ENCODE measurements at places on chromosomes 6 and 20. TPM values are rescaled to one million over a fixed set of nuclear protein-coding genes. Genes with fewer than 3 reads are reported as not detected.

DNA sequence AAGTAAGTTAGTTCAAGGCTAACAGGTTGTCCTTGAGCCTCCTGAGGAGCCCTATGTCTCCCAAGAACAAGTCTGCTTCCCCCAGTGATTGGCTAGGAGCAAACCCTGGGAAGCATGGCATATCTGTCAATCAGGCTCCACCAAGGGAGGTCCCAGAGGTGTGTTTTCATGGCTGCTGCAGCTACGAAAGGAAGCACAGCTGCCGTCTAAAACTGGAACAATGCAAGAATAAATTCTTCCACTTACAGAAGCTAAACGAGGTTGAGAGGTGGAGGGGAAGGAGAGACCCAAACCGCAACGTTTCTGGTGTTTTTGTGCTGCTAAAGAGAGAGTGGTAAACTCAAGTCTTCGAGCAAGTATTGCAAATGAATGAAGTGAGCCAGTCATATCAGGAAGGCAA, 4.9 kb upstream of the PTGIS start:
- DNase-seq, result no peak

GRCh38 chr6:149923327-149923986, 536 bp upstream of the RAET1G start:
- no peak for DNase-seq

DNA sequence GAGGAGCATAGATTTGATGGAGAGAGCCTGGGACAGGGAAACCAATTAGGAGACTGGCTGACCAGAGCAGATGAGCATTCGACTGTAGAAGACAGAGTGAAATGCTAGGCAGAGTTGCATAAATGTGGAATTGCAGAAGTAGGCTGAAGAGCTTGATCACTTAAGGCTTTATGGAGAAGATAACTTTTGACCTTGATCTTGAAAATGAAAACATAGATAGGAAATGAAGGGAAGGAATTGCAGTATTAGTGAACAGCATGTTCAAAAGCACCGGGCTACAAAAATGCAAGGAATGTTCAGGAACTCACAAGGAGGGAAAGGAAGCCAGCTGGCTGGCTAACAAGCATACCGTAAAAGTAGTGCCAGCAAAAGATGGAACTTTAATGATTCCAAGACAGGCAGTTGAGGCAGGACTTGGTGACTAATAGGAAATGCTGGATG, 20.5 kb upstream of the LTV1 start:
- DNase-seq, result no peak

GRCh38 chr20:60148885-60149284, 190.7 kb downstream of the CDH26 start:
- DNase-seq, result no peak

- DNase-seq, result no peak
Observed at GRCh38 chr6:64984948-64985347, 722.1 kb downstream of the EYS start.

DNA sequence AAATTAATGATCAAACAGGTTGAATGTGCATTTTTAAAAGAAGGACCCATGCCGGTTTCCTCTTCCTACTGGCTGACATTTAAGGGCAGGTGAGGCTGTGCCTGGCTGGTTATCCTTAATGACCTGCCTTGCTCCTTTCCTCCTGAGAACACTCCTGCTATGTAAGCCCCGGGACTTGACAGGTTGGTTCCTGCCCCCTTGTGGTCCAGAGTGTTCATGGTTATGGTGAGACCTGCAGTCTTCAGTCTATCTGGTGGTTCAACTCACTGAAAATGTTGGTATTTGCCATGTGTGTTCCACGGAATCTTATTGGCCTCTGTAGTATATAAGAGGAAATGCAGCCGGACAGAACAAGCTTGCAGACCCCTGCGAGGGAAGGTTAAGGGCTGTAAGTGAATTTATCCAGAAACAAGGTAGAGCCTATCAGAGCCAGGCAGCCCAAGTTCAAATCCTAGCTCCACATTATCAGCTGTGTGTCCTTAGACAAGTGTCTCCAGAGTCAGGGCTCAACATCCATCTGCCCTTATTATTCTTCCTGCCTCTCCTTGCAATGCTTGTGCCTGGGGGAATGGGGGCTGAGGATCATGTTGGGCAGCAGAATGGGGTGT, 5.2 kb upstream of the BPIFA3 start:
- DNase-seq, result no peak

GRCh38 chr20:53623454-53624211, 30.0 kb upstream of the ZNF217 start:
- DNase-seq, result peak; percentile 64

DNA sequence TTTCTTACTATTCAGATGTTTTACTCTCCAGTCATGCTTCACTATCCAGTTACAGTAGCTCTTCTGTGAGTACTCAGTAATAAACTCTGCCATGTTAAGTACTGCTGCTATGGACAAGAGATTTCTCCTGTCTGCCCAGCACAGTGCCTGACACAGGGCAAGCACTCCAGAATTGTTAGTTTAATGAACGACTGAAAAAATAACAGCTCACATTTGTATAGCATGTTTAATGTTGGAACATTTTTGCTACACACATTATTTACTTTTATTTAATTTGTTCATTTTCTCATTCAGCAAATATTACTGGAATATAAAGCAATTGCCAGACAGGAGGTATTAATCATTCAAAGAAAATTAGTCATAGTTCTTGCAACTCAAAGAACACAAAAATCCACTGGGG, 142.6 kb upstream of the HMGN3 start:
- DNase-seq, result no peak

DNA sequence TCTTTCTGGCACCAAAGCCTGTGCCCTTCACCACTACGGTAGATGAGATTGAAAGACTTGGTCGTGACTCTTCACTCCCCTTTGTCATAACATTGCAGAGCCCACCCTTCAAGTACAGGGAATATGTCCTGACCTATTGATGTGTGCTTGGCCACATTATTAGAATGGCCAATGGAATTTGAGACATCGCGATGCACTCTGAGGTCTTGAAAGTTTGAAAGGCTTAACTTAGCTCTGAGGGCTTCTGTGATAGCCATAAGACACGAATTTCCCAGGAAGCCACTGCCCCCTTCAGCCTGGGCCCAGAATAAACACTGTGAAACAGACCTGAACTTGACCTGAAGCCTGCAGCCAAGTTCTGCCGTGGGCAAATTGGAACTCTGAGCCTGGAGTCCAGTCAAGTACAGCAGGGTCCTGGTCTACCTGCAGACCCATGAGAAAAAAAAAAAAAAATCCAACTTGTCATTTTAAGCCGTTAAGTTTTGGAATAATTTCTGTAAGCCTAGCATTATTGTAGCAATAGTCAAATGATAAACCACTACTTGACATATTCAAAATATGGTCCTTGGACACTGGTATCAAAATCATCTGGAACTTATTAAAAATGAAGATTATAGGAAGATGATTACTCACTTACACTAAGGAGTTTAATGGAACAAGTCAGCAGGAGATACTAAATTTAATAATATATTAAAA, 36.9 kb upstream of the TRAF3IP2 start:
- DNase-seq, result no peak

- DNase-seq, result no peak
Observed at GRCh38 chr20:7308163-7308562, 540.7 kb downstream of the BMP2 start.

Gene VWA7
- total RNA-seq, result 0.42 TPM

DNA sequence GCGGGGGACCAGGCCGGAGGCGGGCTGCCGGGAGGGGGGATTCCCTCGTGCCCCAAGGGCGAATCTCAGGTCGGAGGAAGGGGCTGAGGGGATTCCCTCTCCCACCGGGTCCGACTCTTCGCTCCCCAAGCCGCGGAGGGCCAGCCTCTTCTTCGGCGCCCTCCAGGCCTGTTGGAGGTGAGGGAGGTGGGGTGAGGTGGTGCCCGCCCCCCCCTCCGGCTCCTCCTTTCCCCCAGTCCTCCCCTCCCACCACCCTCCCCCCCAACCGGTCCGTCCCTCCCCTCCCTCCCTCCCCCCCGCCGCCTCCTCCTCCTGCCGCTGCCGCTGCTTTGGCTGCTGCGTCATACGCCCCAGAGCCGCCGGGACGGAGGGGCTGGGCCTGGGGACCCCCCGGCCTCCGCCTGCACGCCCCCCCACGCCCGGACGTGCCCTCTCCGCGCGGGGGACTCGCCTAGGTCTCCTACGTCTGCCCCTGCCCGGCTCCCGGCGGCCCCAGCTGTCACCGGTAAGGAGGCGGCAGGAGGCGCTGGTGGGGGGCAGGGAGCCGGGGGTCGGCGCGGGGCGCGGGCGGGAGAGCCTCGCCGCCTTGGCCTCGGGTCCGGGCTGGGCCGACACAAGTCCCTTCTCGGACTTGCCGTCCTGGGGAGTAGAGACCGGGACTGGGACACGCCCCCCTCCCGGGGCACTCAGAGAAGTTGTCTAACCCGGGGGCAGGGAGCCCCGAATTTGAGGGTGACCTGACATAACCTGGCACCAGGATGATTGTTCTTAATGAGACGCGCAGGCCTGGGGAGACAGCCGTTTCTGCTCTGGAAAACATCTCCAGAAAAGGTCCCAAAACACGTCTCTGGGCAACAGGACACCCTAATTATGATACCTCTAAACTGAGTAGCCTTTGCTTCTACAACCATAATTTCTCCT, at the start of gene PHF1:
TSS of gene PHF1 (plus strand) at position 304 of the 921 bp plus-strand sequence. CDS start 1,250 bp downstream, outside the sequence.
- no peak for DNase-seq

DNA sequence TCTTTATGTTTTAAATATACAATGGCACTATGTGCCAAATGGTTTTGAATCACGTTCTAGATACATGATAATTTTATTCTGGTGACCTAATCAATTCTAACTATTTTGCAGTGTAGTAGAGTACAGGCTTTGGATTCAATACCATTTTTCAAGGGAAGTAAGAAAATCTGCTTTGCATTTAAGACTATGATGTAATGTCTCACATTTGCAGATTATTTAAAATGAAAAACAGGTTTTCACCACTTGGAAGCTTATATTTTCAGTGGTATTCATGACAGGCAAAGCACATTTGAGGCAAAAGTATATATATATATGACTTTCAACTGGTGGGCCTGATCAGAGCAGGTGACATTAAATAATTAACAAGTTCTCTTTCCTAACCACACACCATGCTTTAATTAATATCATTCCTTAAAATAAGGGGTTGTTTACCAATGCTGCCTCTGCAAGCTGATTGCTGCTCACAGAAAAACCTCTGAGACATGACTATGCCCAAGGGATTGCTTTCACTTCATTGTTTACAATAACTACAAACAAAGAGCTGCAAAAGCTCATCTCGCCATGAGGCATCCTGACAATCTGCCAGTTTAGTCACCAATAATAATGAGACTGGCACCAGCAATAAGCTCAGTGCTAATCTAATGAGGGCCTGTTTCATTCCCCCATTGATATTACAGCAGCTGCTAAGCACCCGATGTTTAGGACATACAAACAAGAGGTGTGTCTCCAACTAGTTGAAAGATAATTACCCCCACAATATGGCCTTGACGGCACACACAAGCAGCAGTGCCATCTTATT, 1176.0 kb upstream of the GJE1 start:
- DNase-seq, result no peak

- no peak for DNase-seq
Observed at GRCh38 chr6:52400313-52401041, 19.7 kb upstream of the EFHC1 start.

- DNase-seq, result no peak
Observed at GRCh38 chr6:149271348-149272340, 45.9 kb upstream of the TAB2 start.

- no peak for DNase-seq
Observed at GRCh38 chr6:135086414-135086764, 31.8 kb upstream of the HBS1L start.

DNA sequence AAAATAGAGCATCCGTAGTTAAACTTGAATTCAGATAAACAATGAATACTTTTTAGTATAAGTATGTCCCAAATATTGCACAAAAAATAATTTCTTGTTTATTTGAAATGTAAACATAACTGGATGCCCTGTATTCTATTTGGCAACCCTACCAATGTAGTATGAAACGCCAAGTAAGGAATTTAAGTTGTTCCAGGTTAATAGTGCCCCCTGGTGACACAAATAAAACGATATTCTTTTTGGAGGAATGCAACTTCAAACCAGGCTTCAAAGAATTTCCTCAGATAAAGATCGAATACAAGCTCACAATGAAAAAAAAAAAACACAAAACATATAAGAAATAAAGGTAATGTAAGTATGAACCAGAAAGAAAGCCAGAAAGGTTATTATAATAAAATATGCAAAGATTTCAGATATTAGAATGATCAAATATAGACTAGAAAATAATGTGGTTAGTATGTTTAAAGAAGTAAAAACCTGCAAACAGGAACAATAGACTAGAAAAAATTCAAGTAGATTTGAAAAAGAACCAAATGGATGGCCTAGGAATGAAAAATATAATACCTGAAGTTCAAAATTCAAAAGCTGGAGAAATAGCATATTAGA, 18.4 kb upstream of the AKAP7 start:
- no peak for DNase-seq

- no peak for DNase-seq
Observed at GRCh38 chr6:288866-289265, 3.4 kb upstream of the DUSP22 start.

- DNase-seq, result no peak
Observed at GRCh38 chr6:102619585-102619984, 1226.1 kb downstream of the GRIK2 start.

Gene PFDN4
- 102 TPM for total RNA-seq

Gene GSTA3
- total RNA-seq, result not detected

DNA sequence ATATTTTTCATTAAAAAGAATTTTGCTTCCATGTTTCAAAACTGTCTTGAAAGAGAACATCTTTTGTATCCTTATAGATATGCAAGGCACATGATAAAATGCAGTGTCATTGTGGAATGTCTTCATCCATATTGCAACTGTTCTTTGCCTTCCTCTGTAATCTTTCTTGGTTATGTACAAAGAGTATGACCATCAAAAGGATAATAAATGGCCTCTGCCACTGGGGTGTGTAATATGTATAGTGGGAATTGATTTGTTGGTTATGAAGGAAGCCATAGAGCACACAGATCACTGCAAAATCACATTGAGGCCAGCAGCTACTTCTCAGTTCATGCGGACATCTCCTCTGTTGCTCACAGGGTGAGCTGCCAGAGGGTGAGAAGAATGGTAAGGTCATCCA, 703.5 kb downstream of the TFAP2A start:
- DNase-seq, result no peak

Gene CYP21A2
- total RNA-seq, result not detected

Gene PRR18
- not detected for total RNA-seq

DNA sequence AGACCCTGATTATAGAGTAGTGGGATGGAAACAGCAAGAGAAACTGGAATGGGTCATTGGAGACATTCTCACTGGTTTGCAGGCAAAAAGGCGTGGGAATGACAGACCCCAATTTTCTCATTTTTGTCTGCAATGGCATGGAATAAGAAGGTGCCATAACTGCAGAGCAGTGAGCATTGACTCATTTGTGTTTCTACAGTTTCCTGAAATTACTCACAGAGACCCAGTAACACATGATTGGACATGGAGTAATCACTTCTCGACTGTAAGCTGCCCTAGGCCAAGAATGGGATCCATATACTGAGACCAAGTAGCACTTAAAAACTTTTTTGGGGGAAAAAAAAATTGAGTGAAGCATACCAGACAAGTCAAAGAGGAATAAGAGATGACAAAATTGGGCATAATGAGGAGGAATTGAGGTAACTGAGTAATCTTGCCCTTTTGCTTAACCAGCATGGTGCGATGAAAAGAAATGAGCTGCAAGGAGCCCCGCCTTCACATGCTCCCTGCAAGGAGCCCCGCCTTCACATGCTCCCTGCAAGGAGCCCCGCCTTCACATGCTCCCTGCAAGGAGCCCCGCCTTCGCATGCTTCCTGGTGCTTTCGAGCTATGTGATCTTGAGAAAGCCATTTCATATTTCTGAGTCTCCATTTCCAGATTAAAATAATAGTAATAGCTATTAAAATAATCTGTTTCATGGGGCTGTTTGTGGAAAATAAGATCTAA, 44.1 kb downstream of the NHSL1 start:
- DNase-seq, result no peak

- DNase-seq, result peak; percentile 58
Observed at GRCh38 chr6:169296170-169296569, 42.5 kb upstream of the THBS2 start.
